ENCODE measurements at places on chromosomes 1 and 21. TPM values are rescaled to one million over a fixed set of nuclear protein-coding genes. Genes with fewer than 3 reads are reported as not detected.

DNA sequence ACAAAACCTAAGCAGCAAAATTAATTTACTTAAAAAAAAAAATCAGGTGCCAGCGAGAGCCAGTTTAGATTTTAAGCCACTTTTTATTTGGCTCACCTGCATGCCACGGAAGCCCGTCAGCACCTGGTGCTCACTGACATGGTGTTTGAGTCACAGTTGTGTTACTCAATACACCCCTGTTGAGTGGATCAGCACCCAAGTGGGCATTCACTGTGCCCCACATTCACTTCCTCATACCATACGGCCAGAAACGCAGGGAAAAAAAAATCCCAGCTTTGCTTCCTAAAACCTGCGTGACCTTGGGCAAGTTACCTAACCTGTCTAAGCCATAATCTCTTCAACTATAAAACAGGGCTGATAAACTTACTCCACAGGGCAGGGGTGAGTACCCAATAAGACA is 42.8 kb upstream of the SIM2 start:
- no peak overlapping the region for H3K27ac ChIP-seq
- no peak overlapping the region for H3K4me3 ChIP-seq
- H3K36me3 ChIP-seq, result no peaks in the 10 kb centered on the region
- H3K4me1 ChIP-seq, result no peaks in the 10 kb centered on the region
- peaks cover 20% of the 10 kb centered on the region for H3K27me3 ChIP-seq

DNA sequence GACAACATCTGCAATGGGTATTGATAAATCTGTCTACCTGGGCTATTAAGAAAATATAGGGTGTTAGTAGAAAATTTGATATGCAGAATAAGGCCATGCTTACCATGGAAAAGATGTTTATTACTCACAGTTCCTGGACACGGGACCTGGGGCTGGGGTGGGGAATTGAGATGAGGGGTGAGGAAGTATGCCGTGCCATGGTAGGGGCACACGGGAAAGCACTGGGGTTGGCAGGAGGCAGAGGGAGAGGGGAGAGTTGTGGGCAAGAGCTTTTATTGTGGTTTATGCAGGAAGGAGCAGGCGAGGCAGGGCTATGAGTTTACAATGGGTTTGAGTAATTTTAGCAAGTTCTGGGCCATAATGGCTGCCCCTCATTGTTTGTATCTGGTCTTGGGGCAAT is 493.8 kb downstream of the SIPA1L2 start:
- H3K27me3 ChIP-seq, result no peaks in the 10 kb centered on the region
- DNase-seq, result no peak

DNA sequence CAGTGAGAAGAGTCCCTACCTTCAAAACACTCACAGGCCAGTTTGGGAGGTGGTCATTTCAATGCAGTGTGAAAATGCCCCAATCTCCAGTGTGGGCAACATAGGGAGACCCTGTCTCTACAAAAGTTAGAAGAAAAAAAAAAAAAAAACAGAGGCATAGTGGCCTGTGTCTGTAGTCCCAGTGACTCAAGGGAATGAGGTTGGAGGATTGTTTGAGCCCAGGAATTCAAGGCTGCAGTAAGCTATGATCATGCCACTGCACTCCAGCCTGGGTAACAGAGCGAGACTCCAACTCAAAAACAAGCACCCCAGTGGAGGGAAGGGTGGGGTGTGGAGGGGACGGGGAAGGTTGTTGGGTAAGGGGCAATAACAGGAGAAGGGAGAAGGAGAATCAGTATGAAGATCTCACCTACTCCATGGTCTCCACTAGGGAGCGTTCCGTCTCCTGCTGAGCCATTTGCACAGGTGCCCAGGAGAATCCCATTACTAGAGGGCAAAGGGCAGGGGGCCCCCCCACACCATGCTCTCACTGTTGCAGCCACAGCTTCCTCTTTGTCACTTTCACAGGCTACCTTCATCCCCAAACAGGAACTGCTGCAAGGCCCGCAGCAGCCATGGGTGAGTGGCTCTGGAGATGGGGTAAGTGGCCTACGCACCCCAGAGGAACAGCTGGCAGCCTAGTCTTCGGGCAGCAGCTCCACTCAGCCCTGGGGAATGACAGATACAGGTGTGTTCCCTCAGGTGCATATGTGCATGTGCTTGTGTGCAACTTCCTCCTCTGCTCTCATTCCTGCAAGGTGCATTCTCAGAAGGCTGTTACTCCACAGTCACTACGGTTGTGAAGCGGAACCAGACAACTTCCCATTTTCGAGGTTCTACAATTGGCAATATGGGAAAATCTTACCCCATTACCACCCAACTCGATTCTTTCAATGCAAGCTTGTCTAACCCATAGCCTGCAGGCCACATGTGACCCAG is 87.9 kb upstream of the LYST start:
- no peaks in the 10 kb centered on the region for H3K36me3 ChIP-seq
- H3K27ac ChIP-seq, result peak overlapping the region; percentile 7
- no peak overlapping the region for H3K4me3 ChIP-seq
- no peak for DNase-seq

TM2D1 gene
- 76.1 TPM for total RNA-seq

OR2L5 gene
- total RNA-seq, result not detected

Data from breast epithelium (tissue), 4 donors.